ENCODE measurements at places on chromosomes 16 and 17.

GRCh38 chr16:58021661-58022551 is 3.6 kb upstream of the MMP15 start:
- peak; percentile 45 for DNase-seq

GRCh38 chr17:39568702-39569101 is 39.0 kb downstream of the NEUROD2 start:
- DNase-seq = no peak

DNA sequence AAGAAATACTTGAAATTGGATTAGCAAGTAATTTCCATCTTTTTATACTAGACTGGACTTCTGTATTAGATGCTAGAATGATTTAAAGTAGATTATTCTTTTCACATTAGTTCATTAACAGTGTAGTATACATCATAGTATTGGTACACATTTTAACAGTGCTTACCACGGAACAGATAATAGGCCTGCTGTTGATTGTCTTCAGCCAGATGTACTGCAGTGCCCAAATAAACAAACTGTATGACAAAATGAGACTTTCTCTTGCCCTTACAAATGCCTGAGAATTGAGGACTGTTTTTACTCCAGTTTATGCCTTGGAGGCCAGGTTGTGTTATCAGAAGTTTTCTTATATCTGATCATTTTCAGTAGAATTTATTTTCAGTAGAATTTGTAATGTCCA is 631 bp downstream of the EVI2A start:
- no peak for DNase-seq

GRCh38 chr17:56486732-56487131 is 106.8 kb upstream of the NOG start:
- DNase-seq = no peak

GRCh38 chr17:79745641-79746105 is 14.9 kb downstream of the ENPP7 start:
- DNase-seq = no peak

DNA sequence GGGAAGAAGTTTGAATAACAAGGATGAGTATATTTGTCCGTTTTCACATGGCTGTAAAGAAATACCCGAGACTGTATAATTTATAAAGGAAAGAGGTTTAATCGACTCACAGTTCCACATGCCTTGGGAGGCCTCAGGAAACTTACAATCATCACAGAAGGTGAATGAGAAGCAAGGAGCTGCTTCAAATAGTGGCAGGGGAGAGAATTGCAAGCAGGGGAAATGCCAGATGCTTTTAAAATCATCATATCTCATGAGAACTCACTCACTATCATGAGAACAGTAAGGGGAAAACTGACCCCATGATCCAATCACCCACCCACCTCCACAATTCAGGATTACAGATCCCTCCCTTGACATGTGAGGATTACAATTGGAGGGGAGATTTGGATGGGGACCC is 212.8 kb upstream of the CDH8 start:
- no peak for DNase-seq

DNA sequence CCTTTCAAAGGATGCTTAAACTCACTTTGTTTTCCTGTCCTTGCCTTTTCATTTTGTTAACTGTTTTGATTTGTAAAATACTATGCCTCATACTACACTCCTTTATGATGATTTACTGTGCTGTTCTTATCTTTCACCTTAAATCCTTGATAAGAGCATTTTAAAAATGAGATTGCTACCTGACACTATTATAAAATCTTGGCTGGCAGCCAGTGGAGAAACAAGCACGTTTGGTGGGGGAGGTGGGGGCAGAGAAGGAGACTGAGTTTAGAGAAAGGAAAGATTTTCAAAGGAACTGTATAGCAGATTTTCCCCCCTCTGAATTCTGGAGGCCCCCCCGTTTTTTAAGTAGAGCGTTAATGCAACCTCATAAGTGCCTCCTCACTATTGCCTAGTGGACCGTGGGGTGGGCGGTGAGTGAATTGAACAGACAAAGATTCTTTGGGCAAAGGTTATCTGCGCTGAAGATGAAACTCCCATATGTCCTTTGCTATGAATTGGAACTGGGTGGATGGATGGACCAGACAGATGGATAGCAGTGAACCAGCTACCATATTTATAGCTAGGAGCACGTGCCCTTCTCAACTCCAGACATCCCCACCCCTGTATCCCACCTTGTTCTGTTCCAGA is 200.2 kb downstream of the CCDC182 start:
- DNase-seq = no peak

- DNase-seq = no peak
These were observed 222.7 kb upstream of the CIBAR2 start for GRCh38 chr16:85334718-85335583.

GRCh38 chr17:50689251-50689650 is 18.5 kb downstream of the ANKRD40 start:
- DNase-seq = peak; percentile 83

- DNase-seq = no peak
These were observed 41.4 kb downstream of the KSR1 start for GRCh38 chr17:27497696-27498095.

- DNase-seq = no peak
These were observed 334.1 kb downstream of the CDH13 start for GRCh38 chr16:82960918-82961317.

DNA sequence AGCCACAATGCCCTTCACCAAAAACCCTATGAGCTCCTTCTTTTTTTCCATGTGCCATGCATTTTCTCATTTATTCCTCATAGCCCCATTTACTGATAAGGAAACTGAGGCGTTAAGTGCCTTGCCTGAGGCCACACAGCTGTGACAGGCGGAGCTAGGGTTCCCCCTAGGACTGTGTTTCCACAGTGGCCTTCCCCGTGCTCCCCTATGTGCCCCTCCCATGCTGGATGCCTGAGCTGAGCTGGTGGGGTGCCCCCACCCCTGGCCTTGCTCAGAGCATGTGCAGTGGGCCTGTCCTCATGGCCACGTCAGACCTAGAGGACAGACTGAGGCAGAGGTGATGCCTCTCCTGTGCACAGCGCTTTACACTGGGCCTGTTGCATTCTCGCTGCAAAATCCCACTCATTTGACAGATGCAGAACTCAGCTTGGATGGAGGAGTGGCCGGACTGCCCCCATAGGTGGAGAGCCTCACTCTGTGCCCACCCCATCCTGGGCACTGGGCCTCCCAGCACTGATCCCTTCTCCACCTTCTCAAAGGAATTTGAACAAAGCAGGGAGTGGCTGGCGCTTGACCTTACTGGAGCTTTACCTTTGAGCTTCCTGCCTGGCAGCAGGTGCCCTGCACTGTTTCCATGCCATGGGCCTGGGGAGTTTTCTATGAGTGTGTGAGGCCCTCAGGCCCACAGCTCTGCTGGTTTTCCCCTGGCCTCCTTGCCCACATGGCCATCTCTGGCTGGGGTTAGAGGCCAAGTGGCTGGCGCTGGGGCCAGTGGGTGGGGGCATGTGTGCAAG is 2.6 kb downstream of the MAP2K3 start:
- DNase-seq = no peak

DNA sequence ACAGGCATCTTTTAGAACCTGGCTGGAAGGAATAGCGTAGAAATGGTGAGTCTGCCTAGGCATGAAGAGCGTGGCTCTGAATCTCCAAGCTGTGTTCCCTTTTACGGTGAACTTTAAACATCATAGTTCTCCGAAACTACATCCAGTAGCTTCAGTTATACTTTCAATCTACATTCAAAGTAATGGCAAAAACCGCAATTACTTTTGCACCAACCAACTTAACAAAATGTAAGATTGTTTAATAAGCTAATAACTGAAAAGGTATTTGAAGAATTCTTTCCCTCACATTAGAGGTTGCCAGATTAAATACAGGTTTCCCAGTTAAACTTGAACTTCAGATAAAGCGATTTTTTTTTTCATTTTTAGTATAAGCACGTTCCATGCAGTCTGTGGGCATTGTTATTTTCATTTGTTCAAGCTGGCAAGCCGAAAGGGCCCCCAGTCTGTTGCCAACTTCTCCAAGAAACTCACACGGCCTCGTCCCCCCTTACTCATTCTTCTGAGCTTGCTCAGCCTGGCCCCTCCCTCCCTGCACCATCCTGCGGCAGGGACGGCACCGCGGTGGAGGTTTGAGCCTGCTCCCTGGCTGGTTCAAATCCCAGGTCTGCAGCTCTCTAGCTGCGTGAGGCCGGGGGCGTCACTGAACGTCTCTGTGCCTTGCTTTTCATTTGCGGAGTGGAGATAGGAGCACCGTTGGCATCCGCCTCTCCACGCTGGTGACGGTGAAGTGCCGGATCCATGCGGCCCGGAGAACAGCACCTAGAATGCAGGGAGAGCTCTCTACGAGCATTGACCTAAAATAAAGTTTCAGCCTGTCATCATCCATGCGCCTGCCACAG is 3.5 kb upstream of the MTHFSD start:
- no peak for DNase-seq

DNA sequence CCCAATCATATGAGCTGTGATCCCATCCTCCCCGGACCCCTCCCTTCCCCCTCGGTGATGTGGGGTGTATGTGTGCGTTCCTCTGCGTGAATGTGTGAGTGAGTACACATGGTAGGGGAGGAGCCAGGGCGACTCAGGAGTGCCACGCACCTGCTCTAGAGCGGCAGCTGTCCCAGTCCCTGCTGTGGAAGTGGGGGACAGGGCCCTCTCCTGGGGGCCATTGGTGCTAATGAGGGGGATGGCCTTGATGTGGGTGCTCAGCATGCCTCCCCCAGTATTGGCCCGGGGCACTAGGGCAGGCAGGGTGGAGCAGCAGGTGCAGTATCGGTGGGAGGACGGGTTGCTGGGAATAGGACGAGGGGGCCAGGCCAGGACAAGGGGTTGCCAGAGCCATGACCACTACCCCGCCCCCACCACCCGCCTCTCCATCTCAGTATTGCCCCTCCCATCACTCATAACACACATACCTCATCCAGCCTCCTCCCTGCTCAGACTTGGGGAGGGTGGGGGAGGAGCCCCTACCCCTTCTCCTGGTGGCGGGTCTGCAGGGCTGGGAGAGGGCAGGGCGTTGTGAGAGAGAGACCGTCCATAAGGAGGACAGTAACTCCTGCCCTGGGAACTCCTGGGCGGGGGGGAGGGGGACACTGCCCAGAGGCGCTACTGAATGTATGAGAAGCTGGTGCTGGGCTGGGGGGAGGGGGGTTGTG is 8.5 kb downstream of the NR1D1 start:
- no peak for DNase-seq

GRCh38 chr16:19595043-19595767 is 39.7 kb downstream of the VPS35L start:
- peak; percentile 93 for DNase-seq

- DNase-seq = no peak
These were observed 444.7 kb downstream of the HS3ST3B1 start for GRCh38 chr17:14745541-14745940.

DNA sequence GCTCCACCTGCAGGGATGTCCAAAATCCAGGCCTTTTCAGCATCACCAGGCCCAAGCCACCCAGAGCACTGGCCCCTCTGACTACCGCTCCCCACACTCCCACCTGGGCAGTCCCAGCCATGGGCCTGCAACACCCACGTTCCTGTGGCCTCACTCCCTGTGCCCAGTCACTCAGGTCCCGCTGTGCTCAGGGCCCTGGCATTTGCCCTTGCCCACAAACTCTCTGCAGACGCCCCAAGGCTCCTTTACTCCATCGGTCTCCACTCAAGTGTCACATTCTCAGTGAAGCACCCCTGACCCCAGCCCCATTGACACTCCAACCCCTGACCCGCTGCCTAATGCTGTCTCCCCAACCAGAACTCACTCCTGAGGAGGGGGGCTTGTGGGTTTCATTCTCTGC is 23.6 kb downstream of the MPG start:
- no peak for DNase-seq

GRCh38 chr17:15892731-15893657 is 51.9 kb upstream of the ADORA2B start:
- no peak for DNase-seq

- no peak for DNase-seq
These were observed 5.0 kb upstream of the DCTPP1 start for GRCh38 chr16:30434852-30435251.

GRCh38 chr17:46977348-46977747 is 1.7 kb downstream of the RPRML start:
- no peak for DNase-seq

DNA sequence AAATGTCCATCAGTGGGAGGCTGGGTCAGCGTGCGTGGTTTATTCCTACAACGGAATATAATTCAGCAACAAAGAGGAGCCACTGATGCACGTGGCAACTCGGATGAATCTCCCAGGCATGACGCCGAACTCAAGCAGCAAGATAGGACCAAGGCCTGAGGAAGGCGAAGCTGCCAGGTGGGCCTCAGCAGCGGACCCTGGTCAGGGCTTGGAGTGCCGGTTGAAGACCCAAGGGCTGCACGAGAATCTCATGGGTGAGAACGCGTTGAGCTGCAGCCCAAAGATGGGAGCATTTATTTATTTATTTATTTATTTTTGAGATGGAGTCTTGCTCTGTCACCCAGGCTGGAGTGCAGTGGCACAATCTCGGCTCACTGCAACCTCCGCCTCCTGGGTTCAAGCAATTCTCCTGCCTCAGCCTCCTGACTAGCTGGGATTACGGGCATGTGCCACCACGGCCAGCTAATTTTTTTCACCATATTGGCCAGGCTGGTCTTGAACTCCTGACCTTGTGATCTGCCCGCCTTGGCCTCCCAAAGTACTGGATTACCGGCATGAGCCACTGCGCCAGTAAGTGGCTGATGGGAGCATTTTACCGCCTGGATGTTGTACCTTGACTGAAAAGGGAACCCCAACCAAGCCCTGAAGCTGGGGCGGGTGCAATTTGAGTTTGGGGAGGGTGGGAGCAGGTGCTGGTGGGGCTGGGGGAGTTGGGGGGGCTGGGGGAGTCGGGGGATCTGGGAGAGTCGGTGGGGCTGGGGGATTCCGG is 18.1 kb upstream of the BAHCC1 start:
- DNase-seq = no peak

GRCh38 chr17:9959377-9959981 is 54.4 kb upstream of the RCVRN start:
- peak; percentile 8 for DNase-seq

GRCh38 chr17:8151641-8152111 is 528 bp downstream of the PER1 start:
- DNase-seq = no peak

DNA sequence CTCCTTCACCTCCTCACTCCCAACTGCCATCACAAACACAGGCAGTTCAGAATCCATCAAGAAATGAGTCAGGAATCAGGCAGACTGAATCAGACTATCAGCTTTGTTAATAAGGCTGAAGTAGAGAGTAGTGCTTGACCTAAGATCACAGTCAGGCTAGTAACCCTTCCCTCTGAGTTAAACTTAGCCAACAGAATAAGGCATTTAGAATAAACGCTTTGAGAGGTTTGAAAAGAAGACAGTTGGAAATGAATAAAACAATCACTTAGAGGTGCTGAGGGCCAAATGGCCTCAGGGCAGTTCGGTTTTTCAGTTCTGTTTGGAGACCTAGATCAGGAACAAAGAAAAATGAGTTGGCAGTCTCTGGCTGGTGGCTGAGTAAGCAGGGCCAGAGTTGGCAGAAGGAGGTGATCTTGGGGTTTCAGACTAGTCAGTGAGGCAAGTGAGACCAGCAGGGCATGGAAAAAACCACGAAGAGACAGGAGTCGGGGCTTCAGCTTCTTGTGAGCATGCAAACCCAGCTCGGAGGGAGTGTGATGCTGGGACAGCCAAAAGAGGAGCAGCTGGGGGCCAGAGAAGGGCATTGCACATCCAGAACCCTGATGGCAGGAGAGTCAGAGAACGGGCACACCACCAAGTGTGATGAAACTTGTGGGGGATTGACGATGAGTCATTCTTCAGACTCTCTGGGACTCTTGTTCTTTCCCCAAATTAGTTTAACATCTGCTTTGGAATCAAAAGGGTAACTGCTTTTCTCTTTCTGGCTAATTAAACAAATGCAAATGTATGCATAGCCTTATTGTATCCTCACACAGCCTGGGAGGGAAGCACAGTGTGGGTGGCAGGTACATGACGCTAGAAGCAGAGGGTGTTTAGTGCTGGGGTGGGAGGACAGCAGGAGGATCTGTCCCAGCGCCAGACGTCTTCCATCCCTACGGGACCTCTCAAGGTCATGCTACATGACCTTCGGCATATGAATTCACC is 54.8 kb downstream of the SPECC1 start:
- peak; percentile 66 for DNase-seq
